Stimulated activated CD8-positive, alpha-beta memory T cell treated with anti-CD3 and anti-CD28 coated beads, Interleukin-12 subunit alpha, Interleukin-12 subunit beta, amount 100 ng/mL, for 1 hour (primary cell): ENCODE measurements at places on chromosomes 16 and 17.

DNA sequence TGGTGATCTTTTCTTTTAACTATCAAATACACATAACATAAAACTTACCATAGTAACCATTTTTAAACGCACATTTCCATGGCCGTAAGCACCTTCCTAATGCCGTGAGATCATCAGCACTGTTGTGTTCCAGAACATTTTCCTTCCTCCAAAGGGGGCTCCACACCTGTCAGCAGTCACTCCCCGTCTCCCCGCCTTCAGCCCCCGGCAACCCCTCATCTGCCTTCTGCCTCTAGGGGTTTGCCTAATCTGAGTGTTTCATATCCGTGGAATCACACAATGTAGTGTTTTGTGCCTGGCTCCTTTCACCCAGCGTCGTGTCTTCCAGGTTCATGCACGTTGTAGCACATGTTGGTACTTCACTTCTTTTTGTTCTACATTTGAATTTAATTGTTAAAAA lies 350.1 kb upstream of the TNRC6C start:
- no peak for DNase-seq

DNA sequence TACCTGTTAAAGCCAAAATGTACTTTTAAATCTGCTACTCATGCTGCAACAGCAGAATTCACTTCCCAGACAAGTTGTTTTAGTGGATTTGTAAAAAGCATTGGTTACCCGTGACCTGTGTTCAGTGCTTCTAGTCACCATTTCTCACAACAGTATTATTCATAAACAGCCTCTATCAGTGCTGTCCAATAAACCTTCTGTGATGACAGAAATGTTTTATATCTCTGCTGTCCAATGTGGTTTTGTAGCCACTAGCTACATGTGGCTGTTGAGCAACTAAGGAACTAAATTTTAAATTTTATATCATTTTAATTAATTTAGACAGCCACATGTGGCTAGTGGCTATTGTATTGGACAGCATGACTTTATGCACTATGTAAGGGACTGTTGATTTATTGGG lies 12.6 kb downstream of the MAP3K3 start:
- no peak for DNase-seq

DNA sequence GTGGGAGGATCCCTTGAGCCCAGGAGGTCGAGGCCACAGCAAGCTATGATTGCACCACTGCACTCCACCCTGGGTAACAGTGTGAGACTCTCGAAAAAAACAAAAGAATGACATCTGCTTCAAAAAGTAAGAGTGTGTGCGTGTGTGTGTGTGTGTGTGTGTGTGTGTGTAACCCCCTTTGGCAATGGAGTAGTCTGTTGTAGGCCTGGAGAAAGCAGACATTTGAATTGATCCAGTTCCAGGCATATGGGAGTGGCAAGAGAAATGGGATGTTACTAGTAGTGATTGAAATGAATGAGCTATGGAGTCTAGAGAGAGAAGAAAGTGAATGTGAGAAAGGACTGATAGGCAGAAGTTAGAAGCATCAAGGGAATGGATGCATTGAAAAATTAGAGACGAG lies 9.9 kb downstream of the CASC3 start:
- no peak for DNase-seq

DNA sequence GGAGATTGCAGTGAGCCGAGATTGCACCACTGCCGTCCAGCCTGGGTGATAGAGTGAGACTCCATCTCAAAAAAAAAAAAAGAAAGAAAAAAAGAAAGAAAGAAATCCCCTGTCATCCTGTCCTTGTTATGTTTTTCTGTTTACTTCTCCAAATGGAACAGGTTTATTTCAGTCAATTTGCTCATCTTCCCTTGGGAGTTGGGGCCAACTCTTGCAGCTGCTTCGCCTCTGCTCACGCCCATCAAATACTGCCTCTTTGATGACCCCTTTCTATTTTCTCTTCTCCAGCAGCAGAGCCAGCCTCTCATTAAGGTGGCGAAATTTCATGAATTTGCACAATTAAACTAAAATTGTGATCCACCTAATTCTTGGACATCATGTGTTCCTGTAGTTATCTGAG lies 173.4 kb downstream of the ZNF18 start:
- DNase-seq, result no peak

- no peak for DNase-seq
These were observed 261.8 kb downstream of the CBLN1 start for GRCh38 chr16:49019831-49020230.

DNA sequence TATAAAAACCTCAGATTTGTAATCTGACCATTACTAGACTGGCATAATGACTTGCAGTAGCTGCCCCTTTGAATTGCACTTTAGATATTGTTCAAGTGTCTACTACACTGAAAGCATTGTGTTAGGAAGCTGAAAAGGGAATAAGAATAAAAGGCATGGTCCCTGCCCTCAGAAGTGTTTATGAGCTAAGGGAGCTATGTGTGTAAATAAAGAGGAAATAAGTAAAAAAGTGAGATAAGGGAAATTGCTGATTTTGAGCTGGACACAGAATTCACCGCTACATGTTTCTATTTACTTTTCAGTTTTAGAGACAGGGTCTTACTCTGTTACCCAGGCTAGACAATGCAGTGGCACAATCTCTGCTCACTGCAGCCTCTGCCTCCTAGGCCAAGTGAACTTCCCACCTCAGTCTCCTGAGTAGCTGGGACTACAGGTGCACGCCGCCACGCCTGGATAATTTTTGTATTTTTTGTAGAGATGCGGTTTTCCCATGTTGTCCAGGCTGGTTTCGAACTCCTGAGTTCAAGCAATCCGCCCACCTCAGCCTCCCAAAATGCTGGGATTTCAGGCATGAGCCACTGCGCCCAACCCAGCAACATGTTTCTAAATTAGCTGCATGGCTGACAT lies 57.0 kb downstream of the GRB2 start:
- DNase-seq, result no peak

- DNase-seq, result no peak
These were observed at the start of gene TK2 for GRCh38 chr16:66549284-66550131. TSS of gene TK2 (minus strand) at chr16:66550122. CDS start at chr16:66550061, 61 bp downstream.

GRCh38 chr17:40352779-40353394 lies 11.7 kb downstream of the GJD3 start:
- DNase-seq, result no peak

GRCh38 chr17:80694085-80694991 lies 149.7 kb downstream of the RPTOR start:
- DNase-seq, result no peak
